NCI-H526 treated with DMSO at 0.1 percent for 48 hours (cell line): ENCODE measurements at places on chromosomes 4 and X.

- no peak for DNase-seq
These were observed 3.8 kb downstream of the FGFRL1 start for GRCh38 chr4:1015179-1015578.

GRCh38 chr4:180909279-180909678, 1333.9 kb upstream of the TENM3 start:
- no peak for DNase-seq

DNA sequence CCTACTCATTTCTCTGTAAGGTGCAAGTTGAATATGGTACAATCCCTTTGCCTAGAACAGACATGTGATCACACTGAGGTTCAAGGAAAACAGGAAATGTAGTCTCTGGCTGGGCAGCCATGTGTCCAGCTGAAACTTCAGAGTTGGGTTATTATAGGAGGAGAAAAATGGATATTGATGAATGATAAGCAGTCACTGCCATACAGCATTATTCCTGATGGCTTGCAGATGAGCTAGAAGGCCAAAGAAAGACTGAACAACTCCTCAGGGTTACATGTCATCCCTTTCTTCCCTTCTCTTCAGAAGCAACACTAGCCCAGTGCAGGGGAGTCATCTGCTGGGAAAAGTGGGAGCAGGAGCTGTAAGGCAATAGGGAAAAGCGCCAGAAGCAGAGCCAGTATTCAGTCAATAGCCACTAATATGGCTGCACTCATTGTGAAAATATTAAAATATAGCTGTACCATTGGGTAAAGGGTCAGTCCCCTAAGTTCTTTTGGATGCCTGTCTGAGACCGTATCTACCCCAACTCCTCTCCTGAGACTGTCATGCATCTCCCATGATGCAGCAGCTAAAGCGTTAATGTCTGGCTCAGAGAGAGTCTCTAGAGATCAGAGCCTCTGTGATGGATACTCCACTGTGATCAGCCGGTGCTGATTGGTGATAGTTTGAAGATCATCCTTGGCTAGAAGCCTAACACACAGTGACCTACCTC, 20.5 kb downstream of the PHOX2B start:
- no peak for DNase-seq

DNA sequence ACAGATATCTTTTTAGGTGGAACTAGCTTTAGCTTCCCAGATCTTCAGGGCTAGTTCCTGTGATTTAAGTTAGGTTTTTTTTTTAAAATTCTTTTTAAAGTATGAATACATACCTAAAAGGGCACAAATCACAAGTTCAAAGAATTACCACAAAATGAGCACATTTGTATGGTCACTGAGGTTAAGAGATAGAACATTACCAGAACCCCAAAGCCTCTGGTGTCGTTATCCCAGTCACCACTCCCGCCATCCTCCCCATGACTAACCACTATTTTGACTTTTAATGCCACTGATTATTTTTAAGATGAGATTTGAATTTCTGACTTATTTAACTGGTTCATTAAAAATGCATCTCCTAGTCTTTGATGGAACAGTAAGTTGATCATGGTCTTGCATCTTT, 5.4 kb downstream of the PGK1 start:
- DNase-seq, result no peak

GRCh38 chr4:48813964-48814363, 16.9 kb upstream of the OCIAD1 start:
- no peak for DNase-seq
